NCI-H510A treated with DMSO at 0.1 percent for 48 hours (cell line): ENCODE measurements at places on chromosomes 1 and 21.

GRCh38 chr1:215923129-215923824 lies 356.2 kb downstream of the KCTD3 start:
- no peak for DNase-seq

DNA sequence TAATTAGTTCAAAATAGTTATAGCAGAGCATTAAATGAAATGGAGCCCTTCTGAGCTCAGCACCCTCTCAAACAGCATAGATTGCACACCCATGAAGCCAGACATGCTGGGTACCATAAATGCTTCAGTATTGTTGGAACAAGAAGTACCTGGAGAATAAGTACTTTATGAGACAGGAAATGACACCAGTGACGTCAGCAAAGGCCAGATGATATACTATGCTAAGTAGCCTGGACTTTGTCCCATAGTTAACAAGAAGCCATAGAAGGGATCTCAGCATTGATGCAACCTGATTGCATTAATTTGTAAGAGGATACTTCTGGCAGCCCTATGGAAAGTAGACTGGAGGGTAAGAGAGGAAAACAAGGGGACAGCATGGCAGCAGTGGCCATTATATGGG lies 16.3 kb upstream of the GADD45A start:
- peak; percentile 42 for DNase-seq

DNA sequence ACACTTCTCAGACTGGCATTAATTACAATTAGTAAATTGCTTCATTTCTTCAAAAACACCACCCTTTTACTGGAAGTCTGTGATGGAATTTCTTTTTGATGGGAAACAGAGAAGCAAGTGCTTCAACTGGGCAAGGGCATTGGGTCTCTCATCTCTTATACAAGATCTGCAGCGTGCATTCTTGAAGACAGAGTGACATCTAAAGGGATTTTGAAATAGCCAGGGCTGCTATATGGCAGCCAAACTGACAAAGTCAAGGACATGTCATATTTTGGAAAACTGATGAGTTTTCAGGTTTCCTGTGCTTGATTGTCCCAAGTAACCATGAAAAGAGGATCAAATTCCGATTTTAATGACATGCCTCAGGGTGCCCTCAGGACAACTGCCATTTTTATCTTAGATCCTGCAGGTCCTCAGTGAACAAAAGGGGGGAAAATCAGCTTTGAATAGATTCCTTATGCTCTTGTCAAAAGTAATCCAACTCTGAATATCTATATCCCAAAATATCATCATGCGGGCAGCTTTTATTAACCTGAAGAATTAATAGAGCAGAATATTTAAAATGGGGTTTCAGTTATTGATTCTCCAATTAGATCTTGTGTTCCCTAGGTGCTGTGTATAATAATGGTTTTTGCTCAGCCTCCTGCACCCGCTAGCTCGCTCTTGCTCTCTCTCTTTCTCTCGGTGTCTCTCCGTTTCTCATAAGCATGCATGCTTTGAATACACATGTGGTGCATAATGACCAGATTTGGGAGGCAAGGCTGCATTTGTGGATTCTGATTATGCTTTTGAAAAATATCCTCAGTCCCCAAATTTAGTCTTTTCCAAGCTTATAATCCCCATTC lies 221.8 kb downstream of the TTLL7 start:
- DNase-seq, result no peak

- DNase-seq, result peak; percentile 88
Observed at GRCh38 chr1:10671622-10672342, 124.7 kb downstream of the CASZ1 start.

GRCh38 chr1:111666828-111667227 lies 47.2 kb downstream of the RAP1A start:
- no peak for DNase-seq
